ENCODE measurements at places on chromosomes 12 and 14.

DNA sequence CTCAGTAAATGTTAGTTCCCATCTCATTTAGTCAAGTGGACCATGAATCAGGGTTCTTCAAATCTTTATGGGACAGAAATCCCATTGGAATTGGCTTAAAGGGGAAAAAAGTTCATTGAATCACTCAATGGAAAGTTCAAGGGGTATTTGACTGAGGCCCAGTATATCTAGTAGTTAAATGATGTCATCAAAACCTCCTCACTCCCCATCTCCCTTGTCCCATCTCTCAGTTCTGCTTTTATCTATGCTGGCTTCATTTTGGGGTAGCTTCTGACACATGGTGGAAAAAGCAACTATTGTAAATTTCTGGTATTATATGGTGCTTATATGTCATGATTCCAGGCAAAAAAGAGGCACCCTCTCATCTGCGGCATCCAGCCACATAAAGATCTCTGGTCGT lies 51.9 kb downstream of the DAAM1 start:
- DNase-seq: no peak

DNA sequence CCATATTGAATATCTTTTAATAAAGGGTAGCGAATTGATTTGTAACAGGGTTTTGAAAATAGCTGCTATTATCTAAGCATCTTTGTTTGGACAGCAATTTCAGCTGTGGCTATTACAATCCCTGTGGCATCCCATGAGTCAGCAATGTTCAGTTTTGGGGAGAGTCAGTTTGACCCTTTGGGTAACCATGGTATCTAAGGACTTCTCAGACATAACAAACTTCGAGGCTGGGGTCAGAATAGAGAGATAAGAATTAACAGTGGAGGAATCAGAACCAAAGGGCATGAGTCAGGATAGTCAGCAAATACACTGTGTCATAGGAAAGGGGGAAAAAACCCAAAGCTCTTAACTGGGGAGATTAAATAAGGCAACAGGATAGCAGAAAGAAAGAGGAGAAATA lies 11.7 kb upstream of the PTHLH start:
- DNase-seq: no peak

DNA sequence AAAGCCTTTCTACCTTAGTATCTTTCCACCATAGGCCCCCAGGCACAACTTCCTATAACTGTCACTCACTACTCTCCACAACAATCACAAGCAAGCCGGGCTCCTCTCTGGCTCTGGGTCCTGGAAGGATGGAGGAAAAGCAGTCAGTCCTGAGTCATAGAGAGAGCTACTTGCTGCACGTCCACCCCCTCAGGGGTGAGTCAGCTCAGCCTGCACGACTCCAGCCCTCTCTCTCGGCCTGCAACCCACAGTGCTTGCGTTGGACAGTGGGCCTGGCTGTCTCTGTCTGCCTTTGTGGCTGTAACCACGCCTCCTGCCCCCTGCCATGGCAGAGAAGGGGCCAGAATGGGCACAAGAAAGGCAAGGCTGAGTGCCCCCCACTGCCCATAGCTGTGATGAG lies 154.1 kb upstream of the FKBP4 start:
- peak; percentile 26 for DNase-seq

DNA sequence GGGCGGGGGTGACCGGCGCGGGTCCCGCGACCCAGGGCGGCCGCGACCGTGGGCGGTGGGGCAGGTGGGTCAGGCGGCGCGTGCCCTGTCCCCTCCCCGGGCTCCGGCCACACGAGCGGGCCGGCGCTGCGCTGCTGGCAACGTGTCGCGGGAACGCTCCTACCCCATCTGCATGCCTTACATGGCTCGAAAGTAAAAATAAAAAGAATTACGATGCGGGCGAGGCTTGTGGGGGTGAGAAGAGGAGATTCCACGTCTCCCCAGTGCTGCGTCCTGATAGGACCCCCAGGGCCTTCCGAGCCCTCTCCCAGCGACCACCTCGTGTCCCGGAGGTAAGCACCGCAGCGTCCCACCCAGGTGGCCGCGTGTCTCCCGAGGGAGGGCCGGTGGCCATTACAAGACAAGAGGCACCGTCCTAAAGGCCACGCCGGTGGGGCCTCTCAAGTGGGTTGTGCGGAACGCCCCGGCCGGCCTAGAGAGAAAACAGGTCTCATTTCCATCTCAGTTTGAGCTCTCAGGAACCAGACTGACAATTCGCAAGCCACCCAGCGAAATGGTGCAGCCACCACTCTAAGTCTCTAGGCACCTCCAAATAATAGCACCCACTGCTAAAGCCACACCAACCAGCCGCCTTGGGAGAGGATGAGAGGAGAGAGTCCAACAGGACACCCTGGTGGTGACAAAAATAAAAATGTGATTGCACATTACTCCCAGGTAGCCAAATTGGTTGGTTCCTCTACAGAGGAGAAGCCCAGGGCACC lies 612 bp upstream of the FOXN3 start:
- no peak for DNase-seq

- DNase-seq: no peak
Measured at GRCh38 chr14:50943261-50943942, 881 bp downstream of the PYGL start.

- no peak for DNase-seq
Measured at GRCh38 chr12:88381466-88381865, 198.8 kb downstream of the KITLG start.

- DNase-seq: no peak
Measured at GRCh38 chr12:131918311-131919050, 10.6 kb upstream of the PUS1 start.

Data from stimulated activated CD4-positive, alpha-beta T cell treated with anti-CD3 and anti-CD28 coated beads, TNF-alpha, amount 100 ng/mL, for 48 hours (primary cell).